ENCODE measurements at places on chromosomes 5 and 9.

GRCh38 chr9:126482361-126483044, 131.2 kb upstream of the LMX1B start:
- DNase-seq = no peak

DNA sequence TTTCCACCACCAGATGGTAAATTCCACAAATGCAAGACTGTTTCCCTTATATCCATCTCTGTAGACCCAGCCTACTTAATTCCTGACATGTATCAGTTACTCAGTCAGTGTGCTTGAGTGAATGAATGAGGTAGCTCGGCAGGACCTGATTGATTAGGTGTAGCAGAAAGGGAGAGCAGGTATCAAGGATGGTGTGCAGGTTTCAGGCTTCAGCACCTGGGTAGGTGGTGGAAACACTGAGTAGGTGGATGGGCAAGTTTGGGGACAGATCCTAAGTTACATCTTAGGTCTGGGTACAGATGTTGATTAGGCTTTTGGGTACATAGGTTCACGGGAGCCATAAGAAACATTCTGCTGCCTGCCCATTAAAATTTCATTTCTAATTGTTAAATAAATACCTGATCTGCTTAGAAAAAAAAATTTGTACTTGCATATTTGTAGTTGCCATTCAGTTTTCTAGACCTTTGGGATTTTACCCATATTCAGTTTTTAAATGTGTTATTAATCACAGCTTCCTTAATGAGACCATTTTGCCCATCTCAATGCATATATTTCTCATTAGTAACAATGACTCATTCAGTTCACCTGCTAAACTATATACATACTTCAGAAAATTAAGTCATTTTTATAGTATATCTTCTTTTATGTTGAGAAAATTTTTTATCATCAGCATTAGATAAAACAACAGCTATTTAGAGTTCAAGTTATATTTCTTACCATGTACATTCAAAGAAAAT, 111.8 kb downstream of the INIP start:
- DNase-seq = no peak

DNA sequence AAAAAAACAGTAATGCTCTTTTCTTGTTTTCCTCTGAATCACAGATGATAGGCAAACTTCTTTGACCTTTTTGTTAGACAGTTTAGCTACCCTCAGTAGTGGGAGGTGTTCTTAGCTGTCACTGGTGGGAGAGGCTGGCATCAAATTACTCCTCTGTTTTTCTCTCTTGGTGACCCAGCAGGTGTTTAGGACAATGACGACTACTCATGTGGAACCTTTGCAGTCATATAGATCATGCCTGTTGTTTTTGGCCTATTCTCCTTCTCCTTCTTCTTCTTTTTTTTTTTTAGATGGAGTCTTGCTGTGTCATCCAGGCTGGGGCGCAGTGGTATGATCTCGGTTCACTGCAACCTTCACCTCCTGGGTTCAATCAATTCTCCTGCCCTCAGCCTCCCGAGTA, 15.4 kb upstream of the NPR2 start:
- no peak for DNase-seq

- no peak for DNase-seq
Measured at GRCh38 chr5:134227776-134228175, 1.9 kb upstream of the PPP2CA start.

GRCh38 chr5:156121882-156122281, 205.1 kb upstream of the SGCD start:
- no peak for DNase-seq

DNA sequence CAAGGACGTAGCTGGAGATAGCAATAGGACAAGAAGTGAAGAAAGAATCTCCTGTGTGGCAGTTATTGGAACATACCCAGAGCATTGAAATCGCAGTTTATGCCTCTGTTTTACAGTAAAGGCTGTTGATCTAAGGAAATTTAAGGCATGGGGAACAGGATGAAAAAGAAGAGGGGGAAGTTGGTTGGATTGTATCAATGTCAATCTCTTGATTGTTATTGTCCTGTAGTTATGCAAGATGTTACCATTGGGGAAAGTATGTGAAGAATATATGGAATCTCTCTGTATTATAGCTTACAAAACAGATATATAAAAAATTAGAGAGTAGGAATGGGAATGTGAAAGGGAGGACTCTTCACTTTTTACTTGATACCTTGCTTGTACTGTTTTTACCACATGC, 195.6 kb upstream of the NREP start:
- DNase-seq = no peak

DNA sequence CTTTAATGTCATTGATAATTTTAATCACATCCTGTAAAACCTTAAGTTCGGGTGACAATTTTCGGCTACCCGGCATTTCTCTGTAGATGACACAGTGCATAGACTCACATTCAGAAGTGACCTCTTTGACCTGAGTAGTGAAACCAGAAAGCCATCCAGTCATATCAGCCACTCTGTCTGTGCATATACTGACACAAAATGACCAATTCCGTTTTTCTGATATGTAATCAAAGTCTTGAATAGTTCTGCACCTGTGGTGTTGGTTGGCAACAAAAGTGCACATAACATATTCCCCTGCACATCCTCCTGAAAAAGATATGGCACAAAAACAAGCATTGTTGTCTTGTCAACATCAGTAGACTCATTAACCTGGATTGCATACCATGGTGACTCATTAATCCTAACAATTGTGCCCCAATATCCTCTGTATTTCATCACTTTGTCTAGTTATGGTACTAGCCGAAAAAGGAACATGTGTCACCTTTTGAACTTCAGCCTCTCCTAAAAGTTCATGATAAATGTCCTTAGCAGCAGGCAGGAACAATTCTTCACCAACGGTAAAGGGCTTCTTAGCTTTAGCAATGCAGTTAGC, 4.6 kb upstream of the HNRNPA0 start:
- DNase-seq = no peak

- DNase-seq = no peak
Measured at GRCh38 chr5:39640552-39640951, 215.8 kb upstream of the DAB2 start.

DNA sequence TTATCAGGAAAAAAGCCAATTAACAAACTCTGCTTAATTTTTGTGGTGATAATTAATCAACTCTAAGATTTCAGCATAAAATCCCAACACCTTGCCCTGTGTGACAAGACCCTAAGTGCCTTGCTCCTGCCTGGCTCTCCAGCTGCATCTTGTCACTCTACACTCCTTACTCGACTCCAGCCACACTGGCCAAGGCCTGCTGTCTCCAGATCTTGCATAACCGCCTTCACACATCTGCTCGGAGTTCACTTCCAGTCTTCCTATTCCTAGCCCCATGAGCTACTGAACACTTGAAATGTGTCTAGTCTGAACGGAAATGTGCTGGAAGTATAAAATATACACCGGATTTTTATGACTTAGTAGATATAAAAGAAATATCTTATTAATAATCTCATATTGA, 259.6 kb downstream of the EPB41L4A start:
- DNase-seq = no peak

GRCh38 chr5:176339304-176339703, 22.3 kb downstream of the KIAA1191 start:
- DNase-seq = no peak

DNA sequence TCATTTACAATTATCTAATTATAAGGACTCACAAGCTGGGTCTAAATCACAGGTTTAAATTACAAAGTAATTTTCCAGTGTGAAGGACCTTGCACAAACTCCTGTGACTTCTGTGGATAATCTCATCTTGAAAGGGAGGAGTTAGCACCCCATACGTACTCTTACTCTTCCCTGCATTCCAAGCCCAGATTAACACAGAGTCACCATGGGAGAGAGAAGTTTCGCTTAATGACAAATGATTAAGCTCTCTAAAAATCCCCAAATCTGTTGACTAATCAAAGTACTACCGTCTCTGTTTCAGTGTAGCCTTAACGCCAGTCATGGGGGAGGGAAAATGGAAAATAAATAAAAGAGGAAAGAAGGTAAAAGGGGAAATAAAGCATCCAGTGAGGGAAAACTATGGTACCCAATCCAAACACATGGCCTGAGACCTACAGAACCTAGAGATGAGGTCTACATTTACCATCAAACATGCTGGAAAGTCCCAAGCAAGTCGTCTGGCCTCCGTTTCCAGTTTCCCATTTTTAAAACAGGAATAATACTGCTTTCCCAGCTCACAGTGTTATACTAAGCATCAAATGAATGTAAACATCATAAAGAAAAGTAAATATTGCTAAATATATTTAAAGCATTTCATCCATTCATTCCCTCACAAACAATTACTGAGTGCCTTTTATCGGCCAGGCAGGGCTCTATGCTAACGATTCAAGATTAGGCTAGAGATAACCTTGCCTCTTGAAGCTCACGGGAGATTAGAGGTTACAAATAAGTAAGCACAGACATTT, 63.2 kb downstream of the PCA3 start:
- DNase-seq = no peak

DNA sequence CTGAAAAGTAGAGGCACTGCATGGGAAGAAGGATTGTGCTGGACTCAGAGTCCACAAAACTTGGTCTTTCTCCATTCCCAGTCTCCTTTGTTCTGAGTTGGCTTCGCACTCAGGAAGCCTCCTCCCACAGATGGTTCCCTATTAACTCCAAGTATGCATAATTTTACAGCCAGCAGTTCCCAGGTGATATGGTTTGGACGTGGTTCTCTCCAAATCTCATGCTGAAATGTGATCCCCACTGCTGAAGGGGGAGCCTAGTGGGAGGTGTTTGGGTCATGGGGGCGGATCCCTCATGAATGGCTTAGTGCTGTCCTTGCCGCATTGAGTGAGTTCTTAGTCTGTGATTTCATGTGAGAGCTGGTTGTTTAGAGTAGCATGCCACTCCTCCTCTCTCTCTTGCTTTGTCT, 86.6 kb downstream of the FEM1C start:
- DNase-seq = no peak

- no peak for DNase-seq
Measured at GRCh38 chr5:73759771-73760170, 133.8 kb downstream of the ARHGEF28 start.

DNA sequence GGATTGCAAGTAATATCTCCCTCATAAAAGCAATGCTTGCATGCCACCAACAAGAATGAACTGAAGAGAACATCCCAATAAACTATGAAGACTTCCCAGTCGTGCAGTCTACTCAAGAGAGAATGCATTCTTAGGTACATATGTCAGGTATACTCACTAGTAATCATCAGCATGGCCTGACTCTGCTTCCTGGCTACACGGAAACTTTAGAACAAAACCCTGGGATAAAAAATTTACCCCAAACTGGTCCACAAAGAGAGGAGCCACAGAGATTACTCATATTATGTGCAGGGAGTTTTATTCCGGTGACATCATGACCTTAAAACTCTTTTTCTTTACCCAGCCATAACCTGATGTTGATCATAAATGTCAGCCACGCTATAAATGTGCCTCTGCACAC, 57.5 kb upstream of the PAPPA start:
- no peak for DNase-seq

- DNase-seq = no peak
Measured at GRCh38 chr5:73615085-73615484, 10.9 kb upstream of the ARHGEF28 start.

DNA sequence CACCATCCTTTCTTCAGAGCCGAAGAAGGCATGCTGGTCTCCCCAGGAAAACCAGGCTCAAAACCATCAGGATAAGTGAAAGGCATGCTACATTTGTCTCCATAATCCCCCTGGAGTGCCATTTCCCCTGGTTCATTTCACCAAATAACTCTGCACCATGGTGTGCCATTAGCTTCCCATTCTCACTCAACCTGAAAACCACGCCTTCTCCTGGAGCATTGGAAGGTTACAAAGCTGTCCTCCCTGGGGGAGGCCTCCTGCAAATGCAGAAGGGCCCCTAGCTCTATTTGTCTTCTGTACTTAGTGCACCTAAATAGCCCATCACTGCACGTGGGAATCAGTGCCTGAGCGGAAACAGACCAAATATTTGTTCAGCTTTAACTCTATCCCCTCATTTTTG, 90.2 kb upstream of the ICE1 start:
- no peak for DNase-seq

- no peak for DNase-seq
Measured at GRCh38 chr9:114316605-114317230, 6.2 kb upstream of the ORM1 start.

DNA sequence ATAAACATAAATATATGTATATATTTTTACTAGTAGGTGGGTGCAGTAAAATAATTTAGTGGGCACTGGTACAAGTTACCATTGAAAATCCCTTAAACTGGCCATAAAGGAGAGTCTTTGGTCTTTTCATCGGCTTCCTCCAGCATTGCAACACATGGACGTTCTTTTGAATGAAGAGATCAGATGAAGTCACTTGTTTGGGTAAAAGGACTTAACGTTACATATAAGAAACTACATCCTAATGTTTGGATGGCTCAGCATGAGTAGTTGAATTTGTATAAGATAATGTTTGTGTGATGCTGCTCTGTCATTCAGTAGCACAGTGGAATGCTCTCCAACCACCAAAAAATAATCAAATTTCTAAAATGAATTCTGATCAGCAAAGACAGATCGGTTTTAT, 31.6 kb downstream of the AFAP1L1 start:
- DNase-seq = no peak

DNA sequence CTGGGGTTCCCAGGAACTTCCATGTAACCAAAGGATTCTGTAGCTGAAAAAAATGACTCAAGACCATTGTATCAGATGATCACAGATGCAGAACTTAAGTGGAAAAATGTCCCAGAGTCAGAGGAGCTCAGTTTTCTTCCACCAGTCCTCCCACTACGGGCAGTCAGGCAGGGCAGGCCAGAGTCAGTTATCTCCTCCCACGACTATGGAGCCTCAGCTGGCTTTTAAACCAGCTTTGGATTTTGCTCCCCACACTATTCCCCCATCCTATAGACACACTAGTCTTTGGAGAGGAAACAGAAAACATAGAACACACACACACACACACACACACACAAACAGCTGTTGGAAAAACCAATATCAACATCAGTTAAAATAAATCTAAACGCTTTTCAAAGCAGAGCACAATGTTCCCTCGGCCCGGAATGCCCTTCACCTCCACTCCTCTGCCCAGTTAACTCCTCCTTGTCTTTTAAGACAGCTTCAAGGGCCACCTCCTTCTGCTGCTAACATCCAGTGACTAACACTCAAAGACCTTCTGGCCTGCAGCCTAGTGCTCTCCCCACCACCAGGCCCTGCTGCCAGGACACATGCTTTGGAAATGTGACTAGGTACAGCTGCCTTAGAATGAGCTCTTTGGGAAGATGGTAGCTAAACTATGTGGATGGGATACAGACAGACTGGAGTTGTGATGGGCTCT, 56.8 kb downstream of the NIPAL4 start:
- no peak for DNase-seq

GRCh38 chr9:98880311-98881015, 63.2 kb upstream of the COL15A1 start:
- no peak for DNase-seq

Data from activated T-helper 1 cell treated with anti-CD3 and anti-CD28 coated beads, Interleukin-2, amount 50 U/mL, for 16 hours (primary cell).